Activated T-cell treated with anti-CD3 and anti-CD28 coated beads, Interleukin-2, amount 50 U/mL, for 4 hours (primary cell): ENCODE measurements at places on chromosomes 16 and 17. TPM values are rescaled to one million over a fixed set of nuclear protein-coding genes. Genes with fewer than 3 reads are reported as not detected.
A peak's percentile ranks its signal among the peaks of the same experiment; 100 is the strongest.

Gene NPIPB9
- total RNA-seq: 0.87 TPM

Gene DOC2A
- total RNA-seq: 1.1 TPM

Gene MEOX1
- 0.35 TPM for total RNA-seq

Gene PHOSPHO1
- not detected for total RNA-seq

Gene NLGN2
- total RNA-seq: 5.9 TPM

Gene DLX4
- total RNA-seq: 0.99 TPM

Gene FBXW10
- total RNA-seq: 0.13 TPM

Gene MT1A
- not detected for total RNA-seq

Gene CD7
- 382 TPM for total RNA-seq

DNA sequence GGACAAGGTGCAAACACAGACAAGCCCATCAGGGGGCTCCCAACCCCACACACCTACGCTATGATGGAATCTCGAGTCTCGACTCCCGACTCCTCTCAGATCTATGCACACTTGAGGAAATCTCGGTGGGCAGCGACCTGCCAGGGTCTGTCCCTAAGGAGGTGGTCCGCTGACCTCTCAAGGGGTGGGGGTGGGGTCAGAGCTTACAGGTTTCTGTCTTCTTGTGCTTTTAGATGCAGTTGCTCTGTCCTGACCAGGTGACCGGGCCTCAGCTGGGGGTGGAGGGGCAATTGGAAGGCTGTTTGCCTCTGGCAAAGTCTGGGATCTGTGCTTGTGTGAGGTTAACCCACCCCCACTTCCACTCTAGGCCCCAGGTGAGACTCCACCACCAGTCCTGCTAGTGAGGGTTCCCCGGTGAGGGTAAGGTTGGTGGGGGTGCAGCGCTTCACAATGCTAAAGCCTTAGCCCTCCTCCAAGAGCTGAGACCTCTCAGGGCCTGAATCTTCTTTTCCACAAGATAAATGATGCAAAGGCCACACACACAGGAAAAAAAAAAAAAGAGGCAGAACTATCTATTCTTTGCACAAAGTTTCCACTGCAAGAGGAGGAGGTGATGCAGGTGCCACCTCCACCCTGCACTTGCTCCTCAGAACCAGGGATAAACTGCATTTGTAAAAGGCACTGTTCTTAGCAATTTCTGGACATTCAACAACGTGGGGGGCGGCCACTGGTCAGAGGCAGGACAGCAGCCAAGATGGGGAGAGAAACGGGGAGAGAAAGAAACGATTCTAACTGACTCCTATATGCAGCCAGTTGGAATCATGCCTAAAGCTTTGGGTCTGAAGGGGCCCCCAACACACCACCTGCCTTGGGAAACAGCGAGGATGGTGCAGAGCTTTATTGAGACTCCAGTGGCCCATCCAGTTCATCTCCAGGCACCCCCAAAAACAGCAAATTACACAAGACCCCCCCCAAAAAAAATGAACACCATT is 4.1 kb downstream of the CISD3 start:
- DNase-seq: no peak

DNA sequence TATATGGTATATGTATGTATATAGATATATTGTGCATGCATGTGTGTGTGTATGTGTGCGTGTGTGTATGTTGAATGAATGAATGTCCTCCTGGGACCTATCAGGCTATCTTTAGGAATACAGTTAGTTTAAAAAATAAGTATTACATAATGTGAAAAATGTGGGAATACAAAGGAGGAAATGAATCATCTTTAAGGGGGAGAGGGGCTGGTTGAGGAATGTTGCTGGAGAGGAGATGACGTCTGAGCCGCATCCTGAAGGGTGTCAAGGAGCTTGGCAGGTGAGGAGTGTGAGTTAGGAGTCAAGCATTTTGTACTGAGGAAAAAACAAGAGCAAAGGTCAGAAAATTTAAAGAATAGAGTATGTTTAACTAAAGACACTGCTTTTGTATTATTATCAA is 62.4 kb upstream of the NLK start:
- DNase-seq: no peak

DNA sequence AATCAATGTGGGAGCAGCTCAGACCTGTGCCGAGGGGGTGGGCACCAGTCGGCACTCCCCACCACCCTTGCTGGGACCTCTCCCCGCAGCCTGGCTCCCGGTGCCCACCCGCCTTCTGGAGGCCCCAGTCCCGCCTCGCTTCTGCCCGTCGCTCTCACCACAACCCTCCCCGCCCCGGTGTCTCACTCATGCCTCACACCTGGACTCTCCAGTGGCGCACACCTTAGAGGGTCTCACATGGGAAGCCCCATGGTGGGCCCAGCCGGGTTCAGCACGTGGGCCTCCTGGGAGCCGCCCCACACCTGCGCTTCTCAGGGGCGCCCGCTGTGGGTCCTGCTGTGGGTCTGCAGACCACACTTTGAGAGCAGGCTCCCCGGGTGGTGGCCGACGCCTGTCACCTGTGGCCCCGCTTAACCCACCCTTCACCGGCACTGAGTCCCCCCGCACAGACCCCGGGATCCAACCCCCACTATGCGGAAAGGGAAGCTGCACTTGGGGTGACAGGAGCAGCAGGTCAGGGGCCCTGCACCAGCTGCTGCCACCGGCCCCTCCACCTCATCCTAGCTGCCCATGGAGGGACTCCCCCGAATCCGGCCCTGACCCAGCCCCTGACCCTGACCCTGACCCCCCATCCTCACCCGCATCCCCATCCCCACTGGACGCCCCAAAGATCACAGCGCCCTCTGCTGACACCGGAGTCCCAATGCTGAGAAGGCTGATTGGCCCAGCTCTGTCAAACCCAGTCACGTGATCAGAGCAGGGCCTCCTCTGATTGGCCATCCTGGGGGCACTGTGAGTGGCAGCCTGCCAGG is 27.4 kb upstream of the SLC38A10 start:
- peak; percentile 18 for DNase-seq

GRCh38 chr16:20074099-20074991 is 655 bp upstream of the GPR139 start:
- no peak for DNase-seq

DNA sequence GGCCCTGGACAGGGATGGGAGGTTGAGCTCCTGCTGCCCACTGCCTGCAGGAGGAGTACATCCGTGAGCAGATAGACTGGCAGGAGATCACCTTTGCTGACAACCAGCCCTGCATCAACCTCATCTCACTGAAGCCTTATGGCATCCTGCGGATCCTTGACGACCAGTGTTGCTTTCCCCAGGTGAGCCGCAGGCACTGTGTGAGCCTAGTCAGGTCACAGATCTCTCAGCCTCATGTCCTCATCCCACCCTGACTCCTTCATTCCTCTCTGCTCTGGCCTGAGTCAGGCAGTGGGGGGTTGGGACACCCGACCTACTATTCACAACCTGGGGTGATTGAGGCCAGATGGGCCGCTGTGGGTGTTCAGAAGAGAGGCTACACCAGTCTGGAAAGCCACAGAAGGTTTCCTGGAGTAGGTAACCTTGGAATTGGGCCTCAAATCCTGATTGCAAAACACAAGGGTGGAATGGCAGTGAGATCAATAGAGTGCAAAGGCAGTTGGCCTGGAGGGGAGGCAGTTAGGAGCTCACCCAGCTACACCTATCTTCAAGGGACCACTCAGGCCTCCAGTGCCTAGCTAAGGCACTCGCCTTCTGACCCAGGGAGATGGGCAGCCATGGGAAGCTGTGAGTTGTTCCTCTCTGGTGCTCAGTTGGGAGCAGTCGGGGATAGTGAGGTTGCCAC is 29.7 kb downstream of the MYO15A start:
- DNase-seq: no peak

DNA sequence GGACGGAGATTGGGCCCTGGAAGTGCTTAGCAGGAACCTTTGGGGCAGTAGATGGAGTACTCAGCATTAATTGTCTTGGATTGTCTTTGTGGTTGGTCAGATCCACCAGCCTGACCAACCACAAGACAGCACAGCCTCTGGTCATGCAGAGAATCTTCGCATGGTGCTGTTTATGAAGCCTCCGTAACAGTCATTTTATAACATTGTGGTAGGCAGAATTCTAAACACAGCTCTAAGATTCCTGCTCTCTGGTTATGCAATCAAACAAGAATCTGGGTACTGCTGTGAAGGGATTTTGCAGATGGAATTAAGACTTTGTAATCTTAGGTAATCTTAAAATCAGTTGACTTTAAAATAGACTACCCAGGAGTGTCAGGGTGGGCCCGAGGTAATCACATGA is 312.2 kb upstream of the GOT2 start:
- no peak for DNase-seq

- no peak for DNase-seq
Measured at GRCh38 chr16:19861811-19862327, 22.8 kb downstream of the GPRC5B start.

- no peak for DNase-seq
Measured at GRCh38 chr16:89170346-89171215, 967 bp upstream of the CDH15 start.

GRCh38 chr16:25198021-25198420 is 18.7 kb upstream of the AQP8 start:
- no peak for DNase-seq

- no peak for DNase-seq
Measured at GRCh38 chr17:39270923-39271322, 45.2 kb upstream of the STAC2 start.

GRCh38 chr16:23838485-23839142 is 2.8 kb downstream of the PRKCB start:
- no peak for DNase-seq

DNA sequence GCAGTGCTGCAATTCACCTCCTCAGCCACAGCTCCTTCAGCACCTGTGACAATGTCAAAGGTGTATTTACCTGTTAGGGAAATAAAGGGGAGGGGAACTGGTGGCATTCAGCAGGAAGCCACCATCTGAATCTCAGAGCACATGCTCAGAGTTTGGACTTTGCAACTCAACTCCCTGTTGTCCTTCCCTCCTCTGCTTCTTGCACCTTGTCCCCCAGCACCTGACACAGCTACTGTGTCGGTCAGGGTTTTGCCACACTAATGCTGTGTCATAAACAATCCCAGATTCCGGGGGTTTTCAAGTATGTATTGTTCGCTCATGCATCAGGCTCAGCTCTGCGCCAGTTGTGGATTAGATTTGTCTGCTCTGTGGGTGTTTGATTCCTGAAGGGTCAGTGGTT is 43.7 kb downstream of the HSBP1 start:
- no peak for DNase-seq

DNA sequence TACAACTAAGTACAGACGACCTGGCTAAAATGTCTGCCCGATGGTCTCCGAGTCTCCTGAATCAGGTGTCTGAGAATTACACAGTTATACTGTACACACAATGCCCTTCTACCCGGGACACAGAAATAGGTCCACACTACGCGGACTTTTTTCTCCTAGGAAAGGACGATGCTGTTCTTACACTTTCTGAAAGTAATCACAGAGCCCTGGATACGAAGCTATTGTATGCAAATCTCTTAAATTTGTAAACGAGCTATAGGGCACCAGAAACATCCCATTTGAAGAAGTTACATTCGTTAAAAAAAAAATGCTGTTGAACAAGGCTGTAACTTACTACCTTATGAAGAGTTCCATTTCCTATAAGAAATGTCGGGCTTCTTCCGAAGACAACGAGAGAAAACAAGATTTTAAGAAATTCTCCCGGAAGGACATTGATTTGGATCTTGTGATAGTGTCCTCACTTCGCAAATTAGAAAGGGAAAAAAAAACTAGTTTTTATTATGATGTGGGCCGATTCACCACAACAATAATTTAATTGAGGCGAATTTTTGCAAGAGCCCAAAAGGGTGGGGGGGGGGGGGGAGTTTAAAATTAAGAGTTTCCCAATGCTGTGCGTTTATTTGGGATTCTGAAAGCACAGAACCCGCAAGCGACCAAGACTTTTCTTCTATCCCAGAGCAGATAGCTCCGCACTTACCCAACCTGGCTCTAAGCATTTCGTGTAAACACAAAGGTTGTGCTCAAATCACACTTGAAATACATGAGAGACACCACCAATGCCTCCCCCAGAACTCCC is 1.5 kb upstream of the SOX9 start:
- DNase-seq: no peak

DNA sequence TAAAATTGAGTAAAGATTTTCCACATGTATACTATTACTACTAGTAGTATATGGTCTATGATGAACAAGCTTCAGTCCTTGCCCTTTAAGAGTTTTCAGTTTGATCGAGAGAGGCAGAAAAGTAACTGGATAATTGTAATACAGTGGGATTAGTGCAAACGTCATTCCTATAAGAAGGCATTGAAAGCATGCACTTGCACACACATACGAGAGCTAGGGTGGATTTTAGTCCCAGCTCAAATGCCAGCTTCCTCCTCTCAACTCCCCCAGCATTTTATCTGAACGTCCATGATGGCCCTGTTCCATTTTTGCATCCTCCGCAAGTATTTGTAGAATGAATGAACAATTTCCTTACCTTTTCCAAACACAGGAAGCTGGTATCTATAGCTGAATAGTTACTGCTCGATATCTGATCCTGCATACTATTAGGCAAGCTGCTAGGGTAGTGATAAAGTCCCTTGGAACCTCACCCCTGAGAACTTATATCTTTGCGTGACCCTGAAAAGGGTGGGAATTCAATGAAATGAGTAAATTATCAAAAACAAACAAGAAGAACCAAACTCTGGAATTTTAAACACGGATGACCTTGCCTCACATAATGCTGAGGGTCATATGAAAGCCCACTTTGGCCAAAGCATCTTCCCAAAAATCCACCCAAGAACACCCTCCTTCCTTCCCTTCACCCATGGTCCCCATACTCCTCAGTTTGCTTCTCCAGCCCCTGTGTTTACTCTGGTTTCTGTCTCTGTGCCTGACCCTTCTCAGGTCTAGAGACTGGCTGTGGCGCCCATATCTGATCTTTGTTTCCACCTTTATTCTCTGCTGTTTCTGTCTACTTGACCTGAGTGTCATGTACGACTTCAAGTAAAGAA is 60.5 kb downstream of the TMEM100 start:
- no peak for DNase-seq

- no peak for DNase-seq
Measured at GRCh38 chr17:41020336-41020735, 6.7 kb downstream of the KRTAP1-5 start.

GRCh38 chr16:72149676-72150464 is 22.1 kb downstream of the PMFBP1 start:
- DNase-seq: no peak

DNA sequence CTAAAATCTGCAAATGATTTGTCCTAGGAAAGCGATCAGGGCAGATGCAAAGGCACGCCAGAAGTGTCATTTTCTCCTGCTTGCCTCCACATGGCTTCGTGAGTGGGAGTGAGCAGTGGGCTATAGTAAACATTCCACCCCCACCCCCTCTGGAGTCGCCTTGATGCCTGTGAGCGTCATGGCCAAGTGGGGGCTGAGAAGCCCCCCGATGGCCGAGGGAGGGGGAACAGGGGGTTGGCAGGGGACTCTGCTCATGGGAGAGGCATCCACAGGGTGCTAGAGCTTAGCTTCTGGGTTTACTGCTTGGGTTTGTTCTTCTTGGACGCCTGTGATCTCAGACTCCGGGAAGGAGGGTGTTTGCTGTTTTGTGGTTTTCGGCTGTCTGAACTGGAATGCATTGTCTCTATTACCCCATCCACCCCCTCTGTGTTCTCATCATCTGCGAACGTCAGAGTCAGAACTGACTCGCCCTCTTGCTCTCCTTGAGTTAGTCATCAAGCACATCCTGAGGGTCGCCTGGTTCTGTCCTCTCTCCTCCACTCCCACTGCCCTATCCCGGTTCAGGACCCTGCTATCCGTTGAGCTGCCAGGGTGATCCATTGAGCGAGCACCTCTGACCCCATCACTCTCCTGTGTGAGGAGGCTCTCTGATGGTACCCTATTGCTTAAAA is 15.4 kb downstream of the TNS4 start:
- DNase-seq: peak; percentile 25
